Activated naive CD8-positive, alpha-beta T cell treated with anti-CD3 and anti-CD28 coated beads, Interleukin-2, amount 10 ng/mL, durations not matched to agents 7 days and 5 days (primary cell): ENCODE measurements at places on chromosomes 6 and 20. TPM values are rescaled to one million over a fixed set of nuclear protein-coding genes. Genes with fewer than 3 reads are reported as not detected.
A peak's percentile ranks its signal among the peaks of the same experiment; 100 is the strongest.

DNA sequence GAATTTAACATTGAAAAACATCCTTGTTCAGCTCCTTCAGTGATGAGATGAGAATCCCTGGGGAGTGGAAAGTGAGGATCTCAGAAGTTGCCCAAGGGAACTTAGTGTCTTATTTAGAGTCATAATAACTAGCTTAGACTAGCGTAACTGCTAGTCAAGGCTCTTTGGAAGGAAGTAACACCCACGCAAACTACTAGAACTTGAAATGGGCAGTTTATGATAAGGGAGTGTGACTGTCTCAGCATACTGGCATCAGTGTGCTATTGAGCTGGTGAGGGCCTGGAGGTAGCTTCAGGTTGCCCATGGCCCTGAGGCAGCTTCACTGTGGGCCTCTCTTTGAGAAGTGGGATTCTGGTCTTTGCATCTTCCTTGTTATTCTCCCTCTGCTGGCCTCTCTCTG is 40.1 kb downstream of the SLX4IP start:
- H3K27ac ChIP-seq: no peak overlapping the region
- H3K36me3 ChIP-seq: peaks cover 4% of the 10 kb centered on the region
- DNase-seq: no peak
- no peak overlapping the region for H3K4me3 ChIP-seq
- no peaks in the 10 kb centered on the region for H3K27me3 ChIP-seq

The MED23 gene
- 40.3 TPM for total RNA-seq

DNA sequence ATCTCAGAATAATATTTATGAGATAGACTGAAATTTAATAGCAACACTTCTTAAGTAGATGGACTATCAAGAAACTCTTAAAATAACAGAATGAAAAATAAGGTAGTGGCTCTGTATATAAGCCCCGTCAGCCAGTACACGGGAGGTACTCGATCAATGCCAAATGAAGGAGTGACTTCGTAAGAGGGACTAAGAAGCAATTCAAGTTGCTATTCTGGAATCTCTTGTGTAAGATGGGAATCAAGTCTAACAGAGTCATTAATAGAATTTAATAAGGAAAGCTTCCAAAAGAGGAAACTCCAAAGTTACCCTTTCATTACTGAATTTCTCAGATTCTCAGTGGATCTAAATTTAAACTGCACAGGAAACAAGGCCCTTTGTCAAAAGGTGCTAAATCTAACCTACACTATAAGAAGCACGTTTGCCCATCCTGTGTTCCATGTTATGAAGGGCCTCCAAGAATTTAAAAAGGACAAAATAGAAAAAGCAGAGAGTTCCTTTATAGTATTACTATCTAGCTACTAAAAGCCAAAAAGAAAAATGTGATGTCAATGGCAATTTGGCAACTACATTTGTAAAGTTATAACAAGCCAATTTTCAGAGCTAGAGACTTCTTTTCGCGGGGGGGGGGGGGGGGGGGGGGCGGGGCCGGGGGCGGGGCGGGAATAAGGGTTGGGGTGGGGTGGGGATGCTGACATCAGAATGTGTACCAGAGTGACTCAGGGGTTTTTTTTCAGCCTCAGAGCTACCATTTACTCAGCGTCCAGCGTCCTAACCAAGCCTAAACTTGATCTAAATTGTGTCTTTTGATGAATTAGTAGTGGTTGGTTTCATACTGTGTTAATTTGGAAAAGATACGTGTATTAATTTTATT is 200.6 kb downstream of the GMPR start:
- peak overlapping the region; percentile 10 for H3K27ac ChIP-seq
- H3K27me3 ChIP-seq: no peaks in the 10 kb centered on the region
- no peak for DNase-seq
- peaks cover 17% of the 10 kb centered on the region for H3K36me3 ChIP-seq
- H3K4me1 ChIP-seq: peaks cover 40% of the 10 kb centered on the region

DNA sequence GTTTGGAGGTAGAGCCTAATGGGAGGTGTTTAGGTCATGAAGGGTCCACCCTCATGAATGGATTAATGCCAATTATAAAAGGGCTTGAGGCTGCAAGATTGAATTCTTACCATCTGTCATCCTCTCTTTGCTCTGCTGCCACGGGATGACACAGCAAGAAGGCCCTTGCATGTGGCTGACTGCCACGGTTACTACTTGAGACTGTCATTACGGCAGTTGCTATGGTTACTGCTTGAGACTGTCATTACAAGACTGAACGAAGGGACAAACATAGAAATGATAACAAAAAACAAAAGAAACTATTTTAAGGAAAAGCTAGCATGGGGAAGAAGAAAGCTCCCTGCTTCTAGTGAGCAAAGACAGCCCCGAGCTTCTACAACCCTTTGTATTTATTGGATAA is 715.0 kb downstream of the TFAP2A start:
- no peaks in the 10 kb centered on the region for H3K4me1 ChIP-seq
- H3K4me3 ChIP-seq: no peak overlapping the region
- no peaks in the 10 kb centered on the region for H3K27me3 ChIP-seq
- H3K27ac ChIP-seq: no peak overlapping the region

The CDH4 gene
- total RNA-seq: 0.20 TPM

- H3K27ac ChIP-seq: peak overlapping the region; percentile 8
- H3K4me1 ChIP-seq: peaks cover 15% of the 10 kb centered on the region
- H3K4me3 ChIP-seq: no peak overlapping the region
Observed at GRCh38 chr6:111692327-111693164, 86.9 kb upstream of the TRAF3IP2 start.

GRCh38 chr20:51634257-51634656 is 91.7 kb upstream of the NFATC2 start:
- H3K4me1 ChIP-seq: peaks cover 18% of the 10 kb centered on the region
- no peak for DNase-seq
- H3K27ac ChIP-seq: no peak overlapping the region
- H3K4me3 ChIP-seq: no peak overlapping the region
- H3K36me3 ChIP-seq: no peaks in the 10 kb centered on the region
- H3K27me3 ChIP-seq: peaks cover 19% of the 10 kb centered on the region

GRCh38 chr20:62623488-62624324 is 18.6 kb upstream of the SLCO4A1 start:
- DNase-seq: peak; percentile 92
- H3K27me3 ChIP-seq: no peaks in the 10 kb centered on the region
- H3K4me3 ChIP-seq: peak overlapping the region; percentile 86
- no peaks in the 10 kb centered on the region for H3K36me3 ChIP-seq
- peaks cover 28% of the 10 kb centered on the region for H3K4me1 ChIP-seq
- H3K27ac ChIP-seq: peak overlapping the region; percentile 98

DNA sequence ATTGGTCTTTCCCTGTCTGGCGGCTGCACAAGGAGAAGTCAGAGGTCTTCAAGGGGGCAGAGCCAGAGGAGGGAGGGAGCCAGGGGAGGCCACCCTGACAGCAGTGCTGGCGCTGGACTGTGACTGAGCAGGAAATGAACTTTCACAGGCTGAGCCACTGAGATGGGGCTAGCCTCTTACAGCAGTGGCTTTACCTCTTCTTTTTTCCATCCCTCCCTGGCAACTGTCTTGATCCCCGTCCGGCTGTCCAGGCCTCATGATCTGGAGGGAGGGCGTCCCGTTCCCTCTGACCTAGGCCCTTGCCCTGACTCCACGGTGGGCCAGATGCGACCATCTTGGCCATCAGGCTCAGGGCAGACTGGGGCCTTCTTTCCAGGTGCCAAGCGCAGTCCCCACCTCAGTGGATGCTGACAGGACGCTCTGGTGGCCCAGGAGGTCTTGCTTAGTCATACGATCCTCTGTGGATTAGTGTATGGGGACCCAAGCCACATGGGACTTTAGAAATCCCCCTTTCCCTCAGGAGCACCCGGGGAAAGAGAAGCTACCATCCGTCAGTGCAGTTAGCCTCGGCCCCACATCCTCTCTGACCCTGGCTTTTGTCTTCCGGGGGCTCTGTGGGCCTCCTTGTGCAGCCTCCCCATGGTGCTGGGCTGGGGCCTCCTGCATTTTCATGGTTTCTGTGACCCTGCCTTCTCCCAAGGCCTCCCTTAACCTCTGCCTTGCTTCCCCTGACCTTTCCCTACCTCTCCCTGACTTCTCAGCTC is 57.4 kb upstream of the CCDC167 start:
- no peak overlapping the region for H3K27ac ChIP-seq
- no peak overlapping the region for H3K4me3 ChIP-seq
- no peak for DNase-seq
- H3K27me3 ChIP-seq: peaks cover 10% of the 10 kb centered on the region
- peaks cover 19% of the 10 kb centered on the region for H3K4me1 ChIP-seq

The MROH8 gene
- total RNA-seq: 2.0 TPM

DNA sequence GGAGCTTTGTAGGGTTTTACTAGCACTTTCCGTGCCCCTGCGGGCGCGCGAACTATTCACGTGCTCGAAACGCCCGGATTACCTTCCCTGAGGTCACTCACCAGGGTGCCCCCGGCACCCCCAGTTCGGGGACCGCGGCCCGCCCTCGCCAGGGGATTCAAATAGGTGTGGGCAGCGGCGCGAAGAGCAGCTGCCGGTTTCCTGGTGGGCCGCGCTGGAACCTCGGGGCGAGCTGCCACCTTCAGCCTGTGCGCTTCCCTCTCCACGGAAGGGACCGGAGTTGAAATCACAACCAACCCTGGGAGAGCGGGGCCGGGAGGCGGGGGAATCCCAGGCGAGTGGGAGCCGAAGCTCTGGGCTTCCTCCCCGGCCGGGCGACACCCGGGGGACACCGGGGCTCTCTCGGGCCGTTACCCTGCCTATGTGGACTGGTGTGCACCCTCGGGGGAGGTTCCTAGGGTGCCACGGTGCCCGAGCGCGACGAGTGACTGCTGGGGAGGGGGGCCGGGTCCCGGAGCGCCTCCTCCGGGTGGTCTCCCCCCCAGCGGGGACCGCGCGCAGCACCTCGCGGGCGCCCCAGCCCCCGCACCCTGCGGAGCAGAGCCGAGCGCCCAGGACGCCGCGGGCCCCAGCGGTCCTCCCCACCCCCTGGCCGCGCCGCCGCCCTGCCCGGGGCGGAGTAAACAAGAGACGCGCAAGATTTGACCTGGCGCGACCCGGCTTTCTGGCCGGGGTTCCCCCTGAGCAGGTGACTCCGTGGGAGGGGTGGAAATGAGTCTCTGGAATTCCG is 2.1 kb upstream of the HIVEP2 start:
- peak overlapping the region; percentile 96 for H3K27ac ChIP-seq
- H3K36me3 ChIP-seq: peaks cover 3% of the 10 kb centered on the region
- peak; percentile 80 for DNase-seq
- no peaks in the 10 kb centered on the region for H3K27me3 ChIP-seq
- peaks cover 27% of the 10 kb centered on the region for H3K4me1 ChIP-seq

- H3K4me1 ChIP-seq: no peaks in the 10 kb centered on the region
- H3K36me3 ChIP-seq: no peaks in the 10 kb centered on the region
- H3K27ac ChIP-seq: no peak overlapping the region
- no peak overlapping the region for H3K4me3 ChIP-seq
Observed at GRCh38 chr6:134896910-134897309, 53.0 kb downstream of the ALDH8A1 start.

DNA sequence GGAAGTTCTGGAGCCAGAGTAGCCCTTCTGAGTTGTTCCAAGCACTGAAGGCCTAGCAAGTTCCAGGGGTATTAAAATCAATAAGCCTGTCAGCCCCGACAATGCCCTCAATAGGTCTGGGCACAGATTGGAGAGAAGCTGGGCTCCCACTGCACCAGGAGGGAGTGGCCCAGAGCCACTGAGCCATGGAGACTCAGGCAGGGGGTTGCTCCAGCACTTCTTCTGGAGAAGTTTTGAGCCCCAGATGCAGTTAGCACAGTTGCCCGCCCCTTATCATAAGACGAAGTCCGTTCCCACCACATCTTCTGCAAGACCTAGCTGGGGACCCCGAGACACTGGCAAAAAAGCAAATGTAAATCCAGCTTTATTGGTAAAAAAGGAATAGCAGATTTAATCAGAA is 13.0 kb downstream of the DEFB132 start:
- H3K4me1 ChIP-seq: peaks cover 10% of the 10 kb centered on the region
- DNase-seq: no peak
- H3K36me3 ChIP-seq: no peaks in the 10 kb centered on the region
- H3K4me3 ChIP-seq: no peak overlapping the region
- no peak overlapping the region for H3K27ac ChIP-seq
- peaks cover 2% of the 10 kb centered on the region for H3K27me3 ChIP-seq

The KCNS1 gene
- 0.11 TPM for total RNA-seq

- no peak overlapping the region for H3K4me3 ChIP-seq
- no peaks in the 10 kb centered on the region for H3K27me3 ChIP-seq
- peaks cover 3% of the 10 kb centered on the region for H3K36me3 ChIP-seq
- no peak overlapping the region for H3K27ac ChIP-seq
- DNase-seq: no peak
- peaks cover 5% of the 10 kb centered on the region for H3K4me1 ChIP-seq
Observed at GRCh38 chr6:135346747-135347146, 150.8 kb downstream of the AHI1 start.

DNA sequence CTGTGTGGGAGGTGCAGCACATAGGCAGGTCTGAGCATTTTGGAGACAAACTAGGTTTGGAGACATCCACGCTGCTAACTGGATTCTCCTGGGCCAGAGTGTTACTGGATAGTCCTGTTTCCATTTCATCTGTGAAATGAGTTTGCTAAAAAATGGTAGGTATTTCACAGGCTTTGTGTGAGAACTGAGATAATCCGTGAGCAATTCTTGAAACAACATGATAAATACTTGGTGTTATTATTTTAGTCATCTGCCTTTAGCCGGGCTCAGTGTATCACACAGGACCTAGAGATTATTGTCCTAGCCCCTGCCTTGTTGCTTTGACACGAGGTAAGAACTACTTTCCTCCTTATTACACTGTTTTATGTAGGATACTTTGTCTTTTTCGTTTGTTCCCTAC is 63.0 kb downstream of the PRR18 start:
- H3K36me3 ChIP-seq: peaks cover 2% of the 10 kb centered on the region
- peak overlapping the region; percentile 88 for H3K27ac ChIP-seq
- DNase-seq: no peak
- H3K4me1 ChIP-seq: peaks cover 34% of the 10 kb centered on the region
- H3K27me3 ChIP-seq: peaks cover 49% of the 10 kb centered on the region

- H3K4me1 ChIP-seq: peaks cover 4% of the 10 kb centered on the region
- H3K27me3 ChIP-seq: peaks cover 5% of the 10 kb centered on the region
- no peak overlapping the region for H3K27ac ChIP-seq
- no peak overlapping the region for H3K4me3 ChIP-seq
Observed at GRCh38 chr6:134061440-134061839, 9.0 kb upstream of the SLC2A12 start.

The PHACTR3 gene
- total RNA-seq: not detected

- no peaks in the 10 kb centered on the region for H3K36me3 ChIP-seq
- H3K27me3 ChIP-seq: peaks cover 33% of the 10 kb centered on the region
- no peak overlapping the region for H3K4me3 ChIP-seq
Observed at GRCh38 chr20:51700809-51701285, 67.3 kb downstream of the ATP9A start.
